ENCODE measurements at places on chromosomes 12 and 14. TPM values are rescaled to one million over a fixed set of nuclear protein-coding genes. Genes with fewer than 3 reads are reported as not detected.

ADGRD1 gene
- polyA plus RNA-seq = 19.0 TPM

TTC9 gene
- 3.2 TPM for polyA plus RNA-seq

PLCZ1 gene
- 0.23 TPM for polyA plus RNA-seq

ACRBP gene
- 4.4 TPM for polyA plus RNA-seq

DDX11 gene
- polyA plus RNA-seq = 75.3 TPM

PPP1CC gene
- 216 TPM for polyA plus RNA-seq

All from left renal pelvis (tissue), 4 donors.